ENCODE measurements at places on chromosomes 12 and 14. TPM values are rescaled to one million over a fixed set of nuclear protein-coding genes. Genes with fewer than 3 reads are reported as not detected.

- H3K4me3 ChIP-seq: no peak overlapping the region
- peaks cover 8% of the 10 kb centered on the region for H3K4me1 ChIP-seq
These were observed 20.9 kb upstream of the CALM1 start for GRCh38 chr14:90375934-90376333.

The ACIN1 gene
- total RNA-seq: 93.2 TPM

The COX8C gene
- total RNA-seq: not detected

GRCh38 chr12:103181366-103182152 is 224.1 kb downstream of the ASCL1 start:
- H3K4me1 ChIP-seq: no peaks in the 10 kb centered on the region
- no peak overlapping the region for H3K4me3 ChIP-seq
- H3K27ac ChIP-seq: no peak overlapping the region
- H3K27me3 ChIP-seq: no peaks in the 10 kb centered on the region

- peaks cover 35% of the 10 kb centered on the region for H3K4me1 ChIP-seq
- H3K36me3 ChIP-seq: no peaks in the 10 kb centered on the region
- ATAC-seq: no peak
- no peaks in the 10 kb centered on the region for H3K27me3 ChIP-seq
- H3K4me3 ChIP-seq: no peak overlapping the region
These were observed 11.2 kb downstream of the COX14 start for GRCh38 chr12:50123203-50123602.
